ENCODE measurements at places on chromosomes 2 and 18. TPM values are rescaled to one million over a fixed set of nuclear protein-coding genes. Genes with fewer than 3 reads are reported as not detected.

GRCh38 chr2:42659609-42660008 is 91.2 kb downstream of the MTA3 start:
- no peak for DNase-seq

DNA sequence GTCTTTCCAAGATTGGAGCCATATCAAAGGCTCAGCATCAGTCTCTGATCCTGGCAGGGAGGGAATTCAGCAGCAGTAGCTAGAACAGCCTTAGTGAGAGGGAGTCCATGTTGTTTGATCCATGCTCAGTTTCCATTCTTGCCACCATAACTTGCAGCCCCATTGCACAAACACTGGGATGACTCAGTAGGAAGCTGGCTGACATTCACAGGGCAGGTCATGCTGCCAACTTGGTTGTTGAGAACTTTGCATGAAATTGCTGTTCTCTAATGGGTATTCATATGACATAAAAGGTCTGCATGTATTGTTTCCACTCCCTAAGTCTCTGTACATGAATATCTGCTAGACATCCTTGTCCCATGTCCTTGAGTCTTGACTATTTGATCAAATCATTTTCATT is 29.9 kb upstream of the STAT4 start:
- no peak for DNase-seq

GRCh38 chr18:27803957-27804356 is 373.0 kb downstream of the CDH2 start:
- DNase-seq: no peak

DNA sequence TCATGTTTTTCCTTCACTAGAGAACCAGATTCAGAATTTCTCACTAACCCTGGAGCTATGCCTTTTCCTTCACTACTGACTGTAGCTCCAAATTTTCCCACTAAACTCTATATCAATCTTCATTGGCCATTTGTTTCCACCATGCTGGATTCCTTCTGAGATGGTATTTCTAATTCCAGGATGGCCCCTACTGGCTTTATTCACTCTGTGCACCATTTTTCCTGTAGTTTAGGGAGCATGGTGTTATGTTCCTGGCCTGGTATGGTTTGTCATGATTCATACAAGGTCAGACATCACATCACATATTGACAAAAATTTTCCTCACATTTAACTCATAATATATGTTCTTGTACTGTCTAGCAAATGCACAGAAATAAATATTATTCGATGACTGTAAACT is 229.2 kb upstream of the TFPI start:
- DNase-seq: no peak

- DNase-seq: no peak
These were observed 64.0 kb downstream of the TBR1 start for GRCh38 chr2:161480123-161480522.

DNA sequence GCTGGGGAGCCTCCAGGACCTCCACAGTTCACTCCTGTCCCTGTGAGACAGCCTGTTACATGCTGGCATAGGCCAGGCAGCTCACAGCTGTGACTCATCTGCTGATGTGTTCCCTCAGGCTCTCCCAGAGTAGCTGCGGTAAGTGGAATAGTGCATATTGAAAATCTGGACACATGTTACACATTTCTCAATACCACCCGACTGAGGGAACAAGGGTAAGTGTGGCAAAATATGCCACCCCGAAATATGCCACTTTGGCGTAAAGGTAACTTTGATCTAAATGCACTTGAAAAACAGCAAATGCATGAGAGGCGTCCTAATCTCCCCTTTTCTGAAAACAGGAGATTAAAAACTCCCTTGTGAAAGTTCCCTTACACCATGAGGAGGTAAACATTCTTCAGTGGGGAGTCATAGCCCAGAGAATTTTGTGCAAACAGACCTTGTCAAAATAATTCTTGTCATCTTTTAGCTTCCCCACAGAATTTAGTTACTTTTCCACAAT is 557.9 kb downstream of the CCDC85A start:
- no peak for DNase-seq

DNA sequence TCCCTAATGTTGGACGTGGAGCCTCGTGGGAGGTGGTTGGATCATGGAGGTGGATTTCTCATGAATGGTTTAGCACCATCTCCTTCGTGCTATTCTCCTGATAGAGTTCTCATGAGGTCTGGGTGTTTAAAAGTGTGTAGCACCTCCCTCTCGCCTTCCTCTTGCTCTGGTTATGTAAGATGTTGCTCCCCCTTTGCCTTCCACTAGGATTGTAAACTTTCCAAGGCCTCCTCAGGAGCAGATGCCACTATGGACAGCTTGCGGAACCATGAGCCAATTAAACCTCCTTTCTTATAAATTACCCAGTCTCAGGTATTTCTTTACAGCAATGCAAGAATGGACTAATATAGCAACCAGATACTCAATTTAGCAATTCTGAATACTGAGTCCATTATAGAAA is 82.4 kb upstream of the PELI1 start:
- no peak for DNase-seq

DNA sequence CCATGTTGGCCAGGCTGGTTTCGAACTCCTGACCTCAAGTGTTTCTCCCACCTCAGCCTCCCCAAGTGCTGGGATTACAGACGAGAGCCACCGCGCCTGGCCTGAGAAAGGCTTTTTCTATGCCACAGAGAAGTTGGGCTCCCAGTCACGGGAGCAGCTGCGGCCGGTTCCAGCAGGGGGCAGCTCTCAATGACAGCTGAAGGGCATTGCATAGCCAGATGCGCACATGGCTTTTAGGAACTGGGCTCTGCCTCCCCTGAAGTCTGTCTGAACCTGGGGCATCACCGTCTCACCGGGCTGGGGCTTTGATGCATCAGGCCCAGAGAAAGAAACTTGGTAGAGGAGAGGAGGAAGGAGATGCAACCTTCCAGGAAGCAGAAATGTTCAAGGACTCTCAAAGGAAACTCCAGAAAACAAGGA is 84.2 kb upstream of the LAPTM4A start:
- peak; percentile 61 for DNase-seq

GRCh38 chr2:59461127-59461526 is 1092.3 kb downstream of the BCL11A start:
- DNase-seq: no peak

The CRYGC gene
- not detected for total RNA-seq

DNA sequence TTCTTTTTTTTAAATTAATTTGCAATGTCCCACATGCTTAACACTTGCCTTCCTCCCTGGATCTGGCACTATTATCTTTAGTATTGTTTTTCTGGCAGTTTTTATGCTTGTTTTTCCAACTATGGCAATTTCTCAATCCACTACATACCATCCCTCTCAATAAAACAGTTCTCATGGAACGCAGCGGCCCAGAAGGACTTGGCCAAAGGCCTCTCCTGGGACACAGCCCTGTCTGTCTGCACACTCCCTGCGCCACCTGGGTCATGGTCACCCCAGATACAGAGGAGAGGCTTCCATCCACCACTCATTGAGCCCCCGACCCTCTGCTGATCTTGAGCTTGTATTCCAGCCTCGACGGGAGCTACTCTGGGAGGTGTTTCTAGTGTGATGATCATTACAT is 91.2 kb downstream of the TWIST2 start:
- DNase-seq: peak; percentile 28

- no peak for DNase-seq
These were observed 156.8 kb upstream of the STK17B start for GRCh38 chr2:196328088-196328680.

DNA sequence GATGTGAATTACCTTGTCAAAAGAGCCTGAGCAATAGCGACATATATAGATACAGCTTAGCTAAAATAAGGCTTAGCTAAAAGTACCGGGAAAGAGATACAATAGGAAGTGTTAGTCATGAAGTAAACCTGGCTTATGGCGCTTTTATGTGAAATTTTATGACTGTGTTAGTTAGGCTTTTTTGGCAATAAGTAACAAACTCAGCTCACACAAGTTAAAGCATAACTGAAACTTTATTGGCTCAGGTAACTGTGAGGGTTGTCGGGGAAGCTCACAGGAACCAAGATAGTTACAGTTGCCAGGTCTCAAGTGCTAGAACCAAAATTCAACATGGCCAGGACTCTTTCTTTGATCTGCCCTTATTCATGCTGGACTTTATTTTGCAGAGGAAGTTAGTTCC is 925.0 kb upstream of the GYPC start:
- no peak for DNase-seq

DNA sequence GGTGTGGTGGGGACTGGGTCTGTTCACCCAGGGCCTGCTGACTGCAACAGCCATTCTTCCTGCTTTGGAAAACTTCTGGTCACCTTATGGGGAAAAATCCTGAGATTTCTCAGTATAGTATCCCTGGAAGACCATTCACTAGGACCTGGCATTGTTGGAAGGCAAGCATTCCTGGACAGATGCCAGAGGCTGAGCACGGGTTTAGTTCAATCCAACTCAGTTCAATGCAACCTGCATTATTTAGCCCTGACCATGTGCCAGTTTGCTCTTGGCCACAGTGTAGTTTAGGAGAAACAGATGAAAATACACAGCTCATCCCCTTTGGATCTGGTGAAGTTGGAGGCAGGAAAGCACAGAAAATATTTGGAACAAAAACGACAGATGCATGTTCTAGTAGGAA is 95.9 kb downstream of the LPIN1 start:
- no peak for DNase-seq

The NOSTRIN gene
- not detected for total RNA-seq

The CXCR1 gene
- 0.54 TPM for total RNA-seq

- no peak for DNase-seq
These were observed 11.6 kb upstream of the HNMT start for GRCh38 chr2:137952586-137953129.

The MAP3K2 gene
- total RNA-seq: 53.5 TPM

DNA sequence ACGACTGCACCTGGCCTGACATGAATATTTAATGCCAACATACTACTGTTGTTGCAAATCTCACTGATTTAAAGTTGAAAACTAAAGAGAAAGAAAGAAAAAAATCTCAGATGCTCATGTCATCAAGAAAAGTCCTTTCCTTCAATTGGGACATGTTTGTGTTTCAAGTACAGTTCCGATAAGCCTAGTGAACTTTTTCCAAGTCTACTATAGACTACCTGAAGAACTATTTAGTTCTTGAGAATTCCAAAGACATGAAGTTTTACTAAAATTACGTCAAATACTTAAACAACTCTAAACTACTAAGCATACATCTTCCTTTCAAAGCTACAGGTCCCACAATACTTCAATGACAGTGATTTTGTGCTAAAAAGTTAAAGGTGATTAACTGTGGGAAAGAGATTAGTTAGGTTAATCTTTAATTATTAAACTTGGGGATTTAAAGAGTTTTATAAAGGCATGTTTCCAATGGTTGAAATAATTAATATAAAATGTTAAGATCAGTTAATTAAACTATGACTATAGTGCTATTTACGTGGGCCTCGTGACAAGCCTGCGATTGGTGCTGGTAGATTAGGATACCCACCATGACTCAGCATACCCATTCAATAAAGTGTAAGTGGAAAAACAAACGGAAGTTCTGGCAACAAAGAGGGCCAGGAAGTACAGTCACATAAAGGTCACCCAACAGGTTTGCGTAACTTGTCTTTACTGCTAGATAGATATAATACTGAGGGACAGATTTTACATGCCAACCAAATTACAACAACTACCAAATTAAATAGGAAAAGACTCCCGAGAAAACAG is 55.5 kb downstream of the SEPTIN10 start:
- DNase-seq: no peak

GRCh38 chr2:47222826-47223554 is 67.9 kb upstream of the STPG4 start:
- no peak for DNase-seq

The TRABD2A gene
- 32.4 TPM for total RNA-seq

GRCh38 chr2:55114597-55114996 is 64.3 kb upstream of the RTN4 start:
- no peak for DNase-seq

The ALPI gene
- not detected for total RNA-seq

DNA sequence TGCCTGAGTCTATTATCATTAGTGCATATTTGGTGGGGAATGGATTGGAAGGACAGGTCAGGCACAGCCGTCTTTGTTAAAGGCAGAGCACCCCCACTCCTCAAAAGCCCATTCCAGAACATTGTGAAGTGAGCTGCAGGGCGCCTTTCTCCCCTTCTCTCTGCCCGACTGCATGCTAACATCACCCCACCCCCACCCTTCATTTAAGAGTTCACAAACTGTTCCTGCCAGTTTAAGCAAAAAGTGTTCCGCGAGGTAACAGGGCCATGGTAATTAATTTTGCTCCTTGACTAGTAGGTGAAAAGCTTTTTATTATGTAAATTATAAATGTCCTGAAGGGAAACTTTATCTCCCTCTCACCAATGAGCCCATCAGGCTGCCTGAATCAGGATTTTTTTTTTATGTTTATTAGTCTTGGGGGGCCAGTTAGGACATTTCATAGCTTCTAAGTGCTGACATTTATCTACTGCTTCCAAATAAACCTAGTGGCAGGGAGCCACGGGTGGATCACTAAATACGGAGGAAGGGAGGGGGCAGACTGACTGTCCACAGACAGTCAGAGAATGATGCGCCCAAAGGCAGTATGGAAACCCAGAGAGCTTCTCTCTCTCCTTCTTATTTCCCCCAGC is 99.4 kb downstream of the FTCDNL1 start:
- DNase-seq: no peak

- no peak for DNase-seq
These were observed 272.3 kb upstream of the PKDCC start for GRCh38 chr2:41775366-41776025.

- DNase-seq: peak; percentile 7
These were observed 57.2 kb downstream of the TMEM18 start for GRCh38 chr2:620004-620403.

DNA sequence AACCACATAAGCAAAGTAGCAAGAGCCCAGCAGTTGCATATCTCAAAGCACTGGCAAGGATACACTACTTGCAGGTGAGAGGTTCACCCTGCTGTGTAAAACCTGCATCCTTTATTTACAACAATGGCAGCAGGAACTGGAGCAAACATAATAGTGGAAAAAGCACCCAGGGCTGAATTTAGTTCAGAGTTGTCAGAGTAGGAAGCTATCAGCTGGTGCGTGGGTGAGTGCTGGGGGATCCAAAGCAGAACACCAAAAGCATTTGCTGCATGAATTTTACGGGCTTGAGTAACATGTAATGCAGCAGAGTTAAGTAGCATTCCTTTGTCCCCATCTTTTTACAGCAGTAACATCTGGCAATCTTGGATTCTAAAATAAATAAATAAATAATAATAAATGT is 73.5 kb upstream of the SRD5A2 start:
- DNase-seq: no peak

DNA sequence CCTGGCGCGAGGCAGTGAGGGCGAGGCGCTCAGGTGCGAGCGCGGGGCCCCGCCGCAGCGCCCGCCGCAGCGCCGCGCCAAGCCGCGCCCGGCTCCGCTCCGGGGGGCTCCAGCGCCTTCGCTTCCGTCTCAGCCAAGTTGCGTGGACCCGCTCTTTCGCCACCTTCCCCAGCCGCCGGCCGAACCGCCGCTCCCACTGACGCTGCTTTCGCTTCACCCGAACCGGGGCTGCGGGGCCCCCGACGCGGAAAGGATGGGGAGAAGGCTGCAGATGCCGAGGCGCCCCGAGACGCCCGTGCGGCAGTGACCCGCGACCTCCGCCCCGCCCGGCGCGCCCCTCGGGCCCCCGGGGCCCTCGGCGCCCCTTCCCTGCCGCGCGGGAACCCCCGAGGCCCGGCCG is 328 bp upstream of the INHBB start:
- no peak for DNase-seq

All from activated CD8-positive, alpha-beta memory T cell treated with anti-CD3 and anti-CD28 coated beads, Interleukin-2, amount 10 ng/mL, durations not matched to agents 7 days and 5 days (primary cell).